Colonic mucosa (tissue), 4 donors: ENCODE measurements at places on chromosomes 2 and 18.

DNA sequence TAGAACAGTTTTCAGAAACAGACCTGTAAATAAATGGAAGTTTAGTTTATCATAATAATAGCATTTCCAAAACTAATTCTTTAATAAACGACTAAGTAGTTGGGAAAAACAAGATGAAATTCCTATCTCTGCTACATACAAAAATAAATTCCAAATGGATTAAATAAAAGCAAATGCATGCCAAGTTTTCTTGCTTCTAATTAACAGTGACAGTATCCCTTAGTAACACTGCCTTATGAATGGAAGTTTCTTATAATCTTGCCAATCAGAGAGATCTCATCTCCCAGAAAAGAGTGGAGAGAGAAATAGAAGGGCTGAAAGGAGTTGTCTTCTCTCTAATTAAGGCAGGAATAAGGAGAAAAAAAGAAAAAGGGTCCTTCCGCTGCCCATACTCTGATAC is 133.9 kb downstream of the GFPT1 start:
- no peak for DNase-seq

GRCh38 chr18:32258148-32258547 is 68.3 kb downstream of the MEP1B start:
- no peak for DNase-seq

DNA sequence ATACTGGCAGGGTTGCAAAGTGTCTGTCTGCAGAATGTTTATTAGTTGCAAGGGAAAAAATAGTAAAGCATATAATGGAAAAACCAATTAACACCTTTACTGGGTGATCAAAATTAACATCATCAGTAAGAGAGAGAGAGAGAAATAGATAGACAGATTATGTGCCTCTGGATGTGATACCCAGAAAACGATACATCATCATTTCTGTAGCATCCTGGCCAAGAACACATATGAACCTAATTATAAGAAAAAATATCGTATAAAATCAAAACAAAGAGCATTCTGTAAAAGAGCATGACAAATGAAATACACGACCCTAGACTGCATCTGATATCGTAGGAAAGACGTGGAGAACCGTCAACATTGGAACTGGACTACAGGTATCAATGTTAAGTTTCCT is 64.6 kb downstream of the SMC6 start:
- DNase-seq: no peak

- DNase-seq: no peak
Measured at GRCh38 chr18:59620381-59620780, 76.8 kb downstream of the CCBE1 start.

DNA sequence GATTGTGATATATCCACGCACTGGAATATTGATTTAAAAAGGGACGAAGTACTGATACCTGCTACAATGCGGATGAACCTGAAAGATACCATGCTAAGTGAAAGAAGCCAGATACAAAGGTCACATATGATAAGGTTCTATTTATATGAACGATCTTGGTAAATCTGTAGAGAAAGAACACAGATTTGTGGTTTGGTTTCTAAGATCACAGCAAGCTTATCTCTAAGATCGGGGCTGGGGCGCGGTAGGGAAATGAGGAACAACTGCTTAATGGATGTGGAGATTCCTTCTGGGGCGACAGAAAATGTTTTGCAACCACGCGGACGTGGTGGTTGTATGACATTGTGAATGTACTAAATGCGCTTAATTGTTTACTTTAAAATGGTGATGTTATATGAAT is 60.1 kb downstream of the NEDD4L start:
- DNase-seq: no peak

DNA sequence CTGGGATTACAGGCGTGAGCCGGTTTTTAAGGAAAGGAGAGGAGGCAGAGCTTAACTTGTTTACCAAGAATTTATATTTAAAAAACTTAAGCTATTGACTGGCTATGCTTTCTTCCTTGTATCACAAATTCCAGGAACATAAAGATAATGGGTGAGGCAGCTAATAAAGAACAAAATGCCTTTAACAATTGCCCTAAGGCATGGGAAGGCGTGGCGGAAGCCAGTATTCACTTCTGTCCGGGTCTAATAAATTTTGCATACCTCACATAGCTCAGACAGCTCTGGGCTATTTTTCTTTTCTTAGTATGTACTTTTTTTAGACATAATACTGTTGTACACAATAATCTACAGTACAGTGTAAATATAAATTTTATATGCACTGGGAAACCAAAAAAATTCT is 1.0 kb upstream of the LDAH start:
- DNase-seq: no peak
